ENCODE measurements at places on chromosomes 5 and 9. TPM values are rescaled to one million over a fixed set of nuclear protein-coding genes. Genes with fewer than 3 reads are reported as not detected.

The GOLGA1 gene
- 7.4 TPM for total RNA-seq

The LTC4S gene
- not detected for total RNA-seq

The LCP2 gene
- total RNA-seq, result 2.1 TPM

The RAB14 gene
- 55.1 TPM for total RNA-seq

The TMEM252 gene
- not detected for total RNA-seq

The SLC12A2 gene
- total RNA-seq, result 56.0 TPM

The SEMA4D gene
- total RNA-seq, result 8.4 TPM

The GLDC gene
- 4.3 TPM for total RNA-seq

The PFN3 gene
- total RNA-seq, result not detected

Data from bladder microvascular endothelial cell (primary cell).